Prostate gland (tissue), 2 donors: ENCODE measurements at places on chromosomes 3 and 15. TPM values are rescaled to one million over a fixed set of nuclear protein-coding genes. Genes with fewer than 3 reads are reported as not detected.

- no peak for DNase-seq
Observed at GRCh38 chr3:71374582-71374981, 208.9 kb downstream of the FOXP1 start.

DNA sequence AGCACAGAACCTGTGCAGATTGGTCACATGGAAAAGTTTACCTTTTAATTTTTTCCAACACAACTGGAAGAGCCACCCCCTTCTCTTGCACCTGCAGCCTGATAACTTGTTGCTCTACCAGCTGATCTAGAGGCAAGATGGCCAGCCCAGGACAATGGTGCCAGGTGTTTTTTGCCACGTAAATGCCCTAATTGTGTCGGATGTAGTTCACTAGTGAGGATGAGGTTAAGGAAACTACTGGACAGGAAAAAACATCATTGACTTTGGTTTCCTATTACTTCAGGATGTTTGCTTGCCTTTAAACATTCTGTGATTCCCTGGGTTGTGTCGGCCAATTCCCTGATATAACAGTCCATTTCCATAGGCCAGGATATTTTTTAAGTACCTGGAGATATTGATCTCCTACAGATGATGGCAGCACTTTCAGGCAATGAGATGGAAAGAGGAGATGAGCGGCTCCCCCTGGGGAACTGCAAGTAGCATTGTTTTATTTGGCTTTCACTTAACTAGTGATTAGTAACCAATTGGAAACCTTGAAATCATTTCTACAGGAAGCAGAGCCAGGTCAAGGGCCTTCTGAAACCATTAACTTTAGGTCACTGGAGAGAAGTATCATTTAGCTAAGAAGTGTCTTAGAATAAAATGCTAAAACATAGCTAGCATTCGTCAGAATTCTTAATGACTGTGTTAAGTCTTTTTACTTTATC is 72.5 kb downstream of the OSBPL10 start:
- DNase-seq, result no peak

TRIM42 gene
- not detected for total RNA-seq

- DNase-seq, result no peak
Observed at GRCh38 chr3:135622656-135623055, 342.9 kb upstream of the PPP2R3A start.

ROPN1 gene
- 10.8 TPM for total RNA-seq

DNA sequence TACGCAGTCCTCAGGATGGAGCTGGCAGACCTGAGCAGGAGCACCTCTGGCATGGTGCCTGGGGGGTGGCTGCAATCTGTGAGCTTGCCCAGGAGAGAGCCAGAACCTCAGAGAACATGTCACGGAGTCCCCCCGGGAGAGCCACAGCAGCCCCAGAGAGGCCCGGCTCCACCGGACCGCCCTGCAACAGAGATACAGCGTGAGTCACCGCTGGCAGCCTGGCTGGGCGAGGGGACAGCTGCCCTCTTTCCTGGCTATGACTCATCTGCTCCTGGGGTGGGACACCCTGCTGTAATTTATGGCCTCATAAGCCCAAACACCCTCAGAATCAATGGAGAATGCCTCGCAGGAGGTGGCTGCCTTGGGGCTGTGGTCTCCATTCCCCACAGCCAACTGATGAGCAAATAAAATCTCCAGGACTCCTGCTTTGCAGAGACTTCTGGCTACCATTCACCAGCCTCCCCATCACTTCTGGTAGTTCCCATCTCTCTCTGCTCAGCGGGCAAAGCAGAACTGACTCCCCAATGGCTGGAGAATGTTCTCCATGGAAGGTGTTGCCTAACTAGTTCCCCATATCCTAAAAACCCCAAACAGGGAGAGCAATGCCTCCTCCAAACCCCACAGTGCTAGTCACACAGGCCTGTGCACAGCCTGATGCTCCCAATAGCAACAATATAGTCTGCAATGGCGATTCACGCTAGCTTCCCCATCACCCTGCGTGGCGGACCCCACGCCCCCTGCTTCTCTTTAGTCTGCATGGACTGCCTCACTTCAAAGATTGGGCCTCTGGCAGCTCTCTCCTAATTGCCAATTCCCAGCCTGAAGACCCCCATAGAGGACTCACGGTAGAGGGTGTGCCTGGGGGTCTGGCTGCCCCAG is 21.6 kb downstream of the ACSBG1 start:
- DNase-seq, result peak; percentile 67

IQCF5 gene
- total RNA-seq, result not detected

PLOD2 gene
- total RNA-seq, result 10.7 TPM

DNA sequence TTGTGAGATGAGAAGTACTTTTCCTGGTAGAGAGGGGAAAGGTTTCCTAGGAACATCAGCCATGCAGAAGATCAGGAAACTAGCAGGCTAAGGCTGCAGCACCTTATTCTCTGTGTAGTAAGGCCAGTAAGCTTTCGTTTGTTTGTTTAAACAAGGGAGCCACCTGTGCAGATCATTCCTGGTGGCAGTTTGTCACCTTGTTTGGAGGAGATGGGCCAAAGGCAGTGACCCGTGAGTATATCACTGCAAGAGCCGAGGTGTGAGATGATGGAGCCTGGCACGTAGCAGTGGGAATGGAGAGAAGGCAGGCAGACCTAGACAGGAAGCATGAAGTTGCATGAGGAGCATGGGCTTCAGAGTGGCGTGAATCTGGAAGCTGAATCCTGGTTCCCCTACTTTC is 19.6 kb downstream of the ATG7 start:
- DNase-seq, result no peak

CERS3 gene
- total RNA-seq, result 0.73 TPM

DNA sequence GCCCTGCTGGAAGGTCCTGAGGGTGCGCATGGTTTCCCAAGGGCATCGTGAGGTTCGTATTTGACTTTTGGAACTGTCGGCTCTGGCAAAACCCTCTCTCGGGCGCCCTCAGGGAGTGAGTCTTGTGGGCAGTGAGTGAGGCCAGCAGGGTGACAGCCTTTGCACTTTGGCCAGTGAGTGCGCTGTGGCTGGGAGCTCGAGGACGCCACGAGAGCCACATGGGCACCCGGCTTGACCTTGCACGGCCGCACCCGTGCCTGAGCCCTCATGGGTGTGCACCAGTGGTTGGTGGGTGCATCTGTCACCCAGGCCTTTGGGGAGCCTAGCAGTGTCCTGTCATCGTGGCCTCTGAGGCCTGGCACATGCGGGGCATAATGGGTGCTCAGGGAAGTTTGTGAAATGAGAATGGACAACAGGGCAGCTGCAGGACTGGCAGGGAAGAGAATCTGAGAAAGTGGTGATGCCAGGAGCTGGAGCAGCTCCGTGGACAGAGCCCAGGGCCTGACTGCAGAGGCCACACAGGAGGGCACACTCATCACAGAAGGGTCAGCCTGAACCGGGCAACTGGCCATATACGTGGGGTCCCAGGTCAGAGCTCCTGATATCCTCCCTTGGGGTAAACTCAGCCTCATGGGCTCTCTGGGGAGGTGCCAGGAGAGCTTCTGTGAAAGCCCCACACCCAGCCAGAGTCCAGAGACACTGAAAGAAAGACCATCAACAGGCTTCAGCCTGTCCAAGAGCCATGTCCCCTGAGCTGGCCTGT is 30.4 kb upstream of the SNRPA1 start:
- DNase-seq, result no peak

UROC1 gene
- 0.17 TPM for total RNA-seq

DNA sequence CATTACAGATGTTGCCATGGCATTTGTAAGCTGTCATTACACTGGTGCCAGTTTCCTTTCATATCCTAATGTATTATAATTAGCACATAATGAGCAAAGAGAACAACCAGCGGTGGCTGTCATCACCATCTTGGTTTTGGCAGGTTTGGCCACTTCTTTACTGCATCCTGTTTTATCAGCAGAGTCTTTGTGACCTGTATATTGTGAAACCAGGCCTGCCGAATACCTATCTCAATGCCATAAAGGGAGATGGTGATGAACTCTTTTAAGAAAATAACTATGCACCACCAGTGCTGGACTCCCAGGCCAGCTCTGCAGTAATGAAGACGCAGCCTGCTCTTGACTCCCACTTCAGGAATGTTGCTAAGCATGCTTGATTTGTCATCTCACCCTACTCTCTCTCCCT is 458.1 kb upstream of the NR2F2 start:
- no peak for DNase-seq

DNA sequence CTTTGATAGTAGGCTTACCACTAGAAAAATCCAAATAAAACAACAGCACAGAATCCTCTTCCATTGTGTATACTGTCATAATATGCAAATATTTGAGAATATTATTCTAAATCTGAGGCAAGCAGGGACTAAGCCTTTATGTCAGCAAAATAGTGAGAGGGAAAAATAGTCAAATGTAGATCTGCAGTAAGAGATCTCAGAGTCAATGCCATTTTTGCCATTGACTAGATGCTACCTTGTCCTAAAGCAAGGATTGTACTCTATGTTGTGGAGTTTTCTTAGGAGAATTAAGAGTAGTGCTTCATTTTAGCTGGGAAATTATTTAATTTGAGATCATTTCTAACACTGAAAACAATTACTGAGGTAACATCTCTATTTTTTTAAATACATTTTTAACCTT is 50.2 kb downstream of the IQCH start:
- no peak for DNase-seq

DNA sequence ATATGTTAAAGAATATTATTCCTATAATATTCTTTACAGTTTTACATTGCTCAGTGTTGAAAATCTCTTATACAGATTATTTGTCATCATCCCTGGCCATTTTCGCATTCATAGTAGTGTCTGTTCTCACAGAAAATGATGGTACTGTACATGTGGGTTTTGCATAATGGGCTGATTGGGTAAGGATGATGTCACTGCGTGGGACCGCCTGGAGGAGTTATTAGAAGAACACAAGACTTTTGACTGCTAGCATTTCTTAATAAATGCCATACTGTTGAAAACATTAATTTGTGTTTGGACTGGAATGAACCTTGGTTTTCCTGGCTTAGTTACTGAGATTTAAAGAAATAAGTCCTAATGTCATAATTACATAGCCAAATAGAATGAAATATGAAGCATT is 20.3 kb downstream of the LRCH3 start:
- DNase-seq, result no peak

DNA sequence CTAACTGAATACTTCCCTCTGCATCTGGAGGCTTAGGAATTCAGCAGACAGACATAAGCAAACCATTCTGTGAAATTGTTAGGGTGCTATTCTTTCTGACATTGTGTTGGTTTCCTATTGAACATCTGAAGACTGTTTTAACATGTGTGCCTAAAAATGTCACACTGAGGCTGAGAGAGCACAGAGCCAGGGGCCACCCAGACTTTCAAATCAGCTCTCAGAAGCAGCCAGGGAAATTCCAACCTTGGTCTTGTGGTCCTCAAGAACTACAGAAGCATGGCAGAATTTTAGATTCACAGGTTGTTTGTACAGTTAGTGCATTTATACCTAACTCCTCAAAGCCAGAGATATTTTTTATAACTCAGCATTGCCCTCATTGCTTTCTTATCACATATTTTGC is 929.2 kb upstream of the CFAP20DC start:
- no peak for DNase-seq

DNA sequence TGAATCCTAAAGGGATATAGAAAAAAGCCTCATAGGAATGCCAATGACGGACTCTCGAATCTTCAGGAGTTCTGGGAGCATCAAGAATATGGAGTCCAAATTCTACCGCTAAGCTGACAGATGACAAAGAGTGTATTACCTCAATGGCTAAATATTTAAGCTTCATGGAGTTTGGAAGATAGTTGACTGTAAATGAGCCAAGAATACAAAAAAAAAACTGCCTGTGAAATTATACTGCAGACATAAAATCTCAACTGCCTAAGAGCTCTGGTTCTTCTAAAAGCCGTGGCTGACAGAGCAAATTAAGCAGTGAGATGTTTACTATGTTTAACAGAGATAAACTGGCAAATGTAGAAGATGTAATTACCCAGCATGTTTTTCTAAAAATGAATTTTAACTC is 140.0 kb downstream of the GADL1 start:
- no peak for DNase-seq

GRCh38 chr15:100810831-100811230 is 68.8 kb upstream of the ALDH1A3 start:
- no peak for DNase-seq

DNA sequence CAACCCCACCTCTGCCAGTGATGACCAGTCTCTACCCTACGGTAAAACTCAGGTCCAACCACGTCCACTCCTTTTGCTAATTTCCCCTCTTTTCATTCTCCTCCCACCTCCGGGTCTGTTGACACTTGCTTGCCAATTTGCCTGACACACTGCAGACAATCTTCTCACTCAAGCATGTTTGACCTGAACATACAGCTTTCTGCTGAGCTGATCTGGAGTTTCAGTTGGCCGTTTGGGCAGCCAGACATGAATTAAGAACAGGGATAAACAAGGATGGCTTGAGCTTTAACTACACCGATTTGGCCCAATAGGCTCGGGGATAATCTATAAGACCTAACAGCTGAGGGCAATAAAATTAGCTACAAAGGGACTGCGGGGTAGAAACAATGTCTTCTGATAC is 758.6 kb upstream of the CFAP20DC start:
- no peak for DNase-seq

GRCh38 chr3:183180110-183180783 is 17.7 kb upstream of the LAMP3 start:
- no peak for DNase-seq

DNA sequence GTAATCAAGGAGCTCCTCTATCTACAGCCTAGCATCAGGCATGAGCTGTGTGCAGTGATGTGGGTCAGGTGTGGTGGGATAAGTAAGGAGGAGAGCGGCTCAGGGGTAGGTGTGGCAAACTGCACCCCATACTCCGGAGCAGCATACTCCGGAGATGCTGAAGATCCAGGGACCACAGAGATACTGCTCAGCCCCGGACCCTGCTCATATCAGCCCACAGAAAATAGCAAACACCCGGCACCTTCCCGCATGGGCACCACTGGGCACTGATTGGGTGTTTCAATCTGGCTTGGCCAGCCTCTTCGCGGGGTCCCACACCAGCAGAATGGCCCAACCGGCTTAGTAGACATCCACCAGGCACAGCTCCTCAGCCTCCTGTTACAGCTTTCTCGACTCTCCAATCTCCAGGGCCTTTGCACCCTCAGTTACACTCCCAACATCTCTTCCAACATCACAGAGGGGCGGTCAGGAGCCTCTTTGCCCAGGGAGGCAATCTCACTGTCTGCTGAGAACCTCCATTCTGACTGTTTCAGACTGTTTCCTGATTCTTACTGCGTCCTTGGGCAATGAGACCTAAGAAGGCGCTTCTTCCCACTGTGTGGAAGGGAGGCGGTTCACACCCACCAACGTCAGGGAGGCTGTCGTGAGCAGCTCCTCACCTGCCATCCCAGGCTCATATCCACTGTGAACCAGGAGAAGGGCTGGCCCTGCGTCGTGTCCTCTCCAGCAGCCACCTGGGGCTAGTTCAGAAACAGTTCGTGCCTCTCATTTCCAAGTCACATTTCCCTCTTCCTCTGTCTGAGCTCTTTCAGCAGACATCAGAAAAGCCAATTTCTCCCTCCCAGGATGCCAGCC is 59.8 kb downstream of the CAPN7 start:
- DNase-seq, result no peak

GRCh38 chr3:130738241-130738640 is 8.4 kb downstream of the PIK3R4 start:
- no peak for DNase-seq

- no peak for DNase-seq
Observed at GRCh38 chr3:7817239-7817638, 684.4 kb upstream of the LMCD1 start.

IMPG2 gene
- 0.28 TPM for total RNA-seq

- peak; percentile 75 for DNase-seq
Observed at GRCh38 chr15:30940359-30940758, 36.6 kb downstream of the FAN1 start.
